Chondrocyte (in vitro differentiated cells): ENCODE measurements at places on chromosomes 6 and 20.

DNA sequence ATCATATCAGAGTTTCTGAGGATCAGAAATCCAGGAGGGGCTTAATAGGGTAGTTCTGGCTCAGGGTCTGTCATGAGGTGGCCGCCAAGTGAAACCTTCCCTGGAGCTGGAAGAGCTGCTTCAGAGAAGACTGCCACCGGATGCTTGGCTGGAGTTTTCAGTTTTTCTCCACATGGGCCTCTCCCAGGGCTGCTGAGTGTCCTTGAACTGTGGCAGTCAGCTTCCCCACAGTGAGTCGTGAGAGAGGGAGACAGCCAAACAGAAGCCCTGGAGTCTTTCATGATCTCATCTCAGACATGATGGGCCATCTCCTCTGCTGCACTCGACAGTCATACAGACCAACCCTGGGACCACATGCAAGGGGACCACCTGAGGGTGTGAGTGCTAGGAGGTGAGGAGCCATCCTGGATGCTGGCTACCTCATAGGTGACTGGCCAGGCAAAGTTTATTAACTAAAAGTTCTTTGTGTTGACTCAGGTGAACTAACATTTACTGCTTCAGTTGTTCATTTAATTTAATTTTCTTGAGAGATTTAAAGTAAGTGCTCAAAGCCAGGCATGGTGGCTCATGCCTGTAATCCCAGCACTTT, 71.5 kb downstream of the SHLD1 start:
- DNase-seq = no peak

- no peak for DNase-seq
Observed at GRCh38 chr6:13886949-13887348, 37.8 kb upstream of the RNF182 start.

DNA sequence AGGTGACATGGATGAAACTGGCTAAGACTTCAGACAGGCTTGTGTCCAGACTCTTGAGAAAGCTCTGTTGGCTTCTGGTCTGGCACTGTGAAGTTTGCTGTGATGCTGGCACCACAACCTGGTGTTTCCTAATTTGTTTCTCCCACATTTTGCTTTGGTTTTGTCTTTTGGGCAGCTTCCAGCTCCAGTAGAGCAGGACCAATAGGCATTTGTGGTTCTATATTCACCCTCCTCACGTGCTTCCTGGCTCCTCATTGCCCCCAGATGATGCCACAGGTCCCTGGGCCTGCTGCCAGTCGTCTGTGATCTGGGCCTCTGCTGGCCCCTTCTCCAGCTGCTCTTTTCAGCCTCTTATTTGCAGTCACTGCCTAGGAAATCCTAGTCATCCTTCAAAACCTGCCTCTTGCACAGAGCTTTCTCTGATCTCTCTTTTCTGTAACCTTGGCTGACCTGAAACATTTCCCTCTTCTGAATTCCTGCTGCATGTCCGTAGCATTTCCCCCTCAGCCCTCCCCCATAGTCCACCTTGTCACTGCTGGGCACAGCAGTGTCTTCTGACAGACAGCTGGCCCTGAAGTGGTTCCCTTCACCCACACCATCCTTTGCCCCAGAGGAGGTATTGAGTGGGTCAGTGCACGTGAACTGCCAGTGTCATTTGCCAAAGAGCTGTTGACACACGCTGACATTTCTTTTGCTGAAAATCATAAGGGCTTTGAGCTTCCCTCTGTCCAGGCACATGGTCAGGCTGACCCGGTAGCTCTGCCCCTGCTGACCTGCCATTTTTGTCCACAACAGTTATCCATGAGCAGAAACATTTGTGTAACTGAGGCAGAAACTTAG, 63.0 kb downstream of the PTPN1 start:
- DNase-seq = no peak

DNA sequence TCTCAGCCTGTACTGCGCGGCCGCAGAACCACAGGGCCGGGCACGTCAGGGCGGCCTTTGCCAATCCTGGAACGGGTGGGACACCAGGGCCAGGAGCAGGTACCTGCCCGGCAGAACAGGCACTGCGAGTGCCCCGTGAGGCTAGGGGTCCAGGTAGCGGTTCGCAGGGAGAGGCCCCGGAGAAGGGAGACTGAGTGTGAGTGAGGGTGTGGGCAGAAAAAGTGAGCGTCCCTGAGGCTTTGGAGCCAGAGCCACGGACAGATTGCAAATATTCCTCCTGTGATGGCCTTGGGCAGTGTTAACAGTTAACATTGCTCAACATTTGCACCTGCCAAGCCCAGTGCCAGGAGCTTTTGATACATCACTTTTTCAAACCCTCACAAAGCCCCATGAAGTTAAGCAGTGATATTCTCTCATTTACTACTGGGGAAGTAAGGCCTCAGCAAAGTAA, 491 bp downstream of the GNMT start:
- DNase-seq = no peak

DNA sequence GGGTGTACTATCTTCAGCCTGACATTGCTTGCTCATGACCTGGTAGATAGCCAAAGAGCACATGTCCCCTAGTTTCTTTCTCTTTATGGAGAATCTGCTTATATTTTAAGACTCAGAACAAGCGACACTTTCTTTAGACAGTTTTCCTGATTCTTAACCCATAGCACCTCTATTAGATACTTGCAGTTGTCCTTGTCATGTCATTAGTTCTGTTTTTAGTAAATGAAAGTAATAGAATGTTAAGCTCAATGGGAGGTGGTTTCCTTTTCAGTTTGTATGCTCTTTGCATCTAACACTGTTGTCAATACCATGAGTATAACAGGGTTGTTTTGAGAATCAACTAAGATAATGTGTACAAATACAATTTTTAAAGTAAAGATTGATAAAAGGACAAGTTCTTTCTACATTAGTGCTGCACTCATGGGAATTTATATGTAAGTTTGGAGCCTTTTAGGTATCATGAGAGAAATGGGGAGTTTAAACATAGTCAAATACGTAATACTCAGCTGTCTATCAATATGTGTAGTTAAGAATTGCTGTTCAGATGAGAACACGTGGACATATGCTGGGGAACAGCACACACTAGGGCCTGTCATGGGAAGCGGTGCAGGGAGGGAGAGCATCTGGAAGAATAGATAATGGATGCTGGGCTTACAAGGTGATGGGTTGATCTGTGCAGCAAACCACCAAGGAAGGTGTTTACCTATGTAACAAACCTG, 124.3 kb downstream of the GRM1 start:
- no peak for DNase-seq

- no peak for DNase-seq
Observed at GRCh38 chr20:50580016-50580747, 70.0 kb downstream of the PTPN1 start.

DNA sequence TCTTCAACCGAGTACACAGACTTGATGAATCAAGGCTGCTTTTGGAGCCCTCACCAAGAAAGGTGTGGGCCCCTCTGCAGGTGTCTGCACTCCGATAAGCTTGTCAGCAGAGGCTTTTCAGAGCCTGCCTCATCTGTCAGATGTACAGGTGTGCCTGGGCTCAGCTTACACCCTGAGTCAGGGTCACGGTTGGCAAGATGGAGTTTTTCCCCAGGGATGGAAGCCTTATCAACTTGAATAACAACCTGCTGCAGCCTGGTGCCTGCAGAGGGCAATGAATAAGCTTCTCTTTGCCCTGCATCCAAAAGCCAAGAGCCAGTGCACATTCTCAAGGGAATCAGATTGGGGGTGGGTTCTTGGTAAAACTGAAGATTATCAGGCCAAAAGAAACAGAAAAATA, 427.1 kb downstream of the CD83 start:
- DNase-seq = no peak

- DNase-seq = no peak
Observed at GRCh38 chr20:52859156-52859876, 112.8 kb upstream of the TSHZ2 start.

DNA sequence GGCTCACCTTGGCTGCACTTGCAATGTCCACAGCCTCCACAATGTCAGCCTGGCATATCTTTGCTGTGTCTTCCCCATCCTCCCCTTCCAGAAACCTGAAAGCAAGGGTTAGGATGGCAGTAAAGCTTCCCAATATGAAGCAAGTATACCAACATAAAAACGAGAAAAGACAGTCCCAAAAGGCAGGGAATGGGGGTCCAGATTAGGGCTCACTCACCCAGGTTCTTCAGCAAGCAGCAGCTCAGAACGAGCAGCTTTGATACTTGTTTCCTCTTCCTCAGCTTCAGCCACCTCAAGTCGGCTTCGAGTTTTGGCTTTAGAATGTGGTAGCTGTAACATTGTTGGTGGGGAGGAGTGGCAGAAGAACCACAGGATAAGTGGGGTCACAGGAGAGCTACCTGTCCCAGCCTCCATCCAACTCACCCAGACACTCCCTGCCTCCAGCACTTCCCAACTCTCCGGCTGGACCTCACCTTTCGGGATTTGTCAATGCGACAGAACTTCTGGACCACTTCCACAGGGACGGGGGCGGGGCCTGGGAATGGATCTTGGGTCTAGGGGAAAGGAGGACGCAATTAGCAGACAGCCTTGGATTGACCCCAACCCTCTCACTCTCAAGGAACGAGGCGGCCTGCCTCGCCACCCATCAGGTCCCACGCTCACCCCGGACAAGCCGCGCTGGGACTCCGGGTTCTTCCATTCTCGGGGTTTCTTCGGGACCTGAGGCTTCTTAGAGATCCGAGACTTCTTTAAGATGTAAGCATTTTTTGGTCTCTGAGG, 708 bp downstream of the WDR46 start:
- DNase-seq = no peak

DNA sequence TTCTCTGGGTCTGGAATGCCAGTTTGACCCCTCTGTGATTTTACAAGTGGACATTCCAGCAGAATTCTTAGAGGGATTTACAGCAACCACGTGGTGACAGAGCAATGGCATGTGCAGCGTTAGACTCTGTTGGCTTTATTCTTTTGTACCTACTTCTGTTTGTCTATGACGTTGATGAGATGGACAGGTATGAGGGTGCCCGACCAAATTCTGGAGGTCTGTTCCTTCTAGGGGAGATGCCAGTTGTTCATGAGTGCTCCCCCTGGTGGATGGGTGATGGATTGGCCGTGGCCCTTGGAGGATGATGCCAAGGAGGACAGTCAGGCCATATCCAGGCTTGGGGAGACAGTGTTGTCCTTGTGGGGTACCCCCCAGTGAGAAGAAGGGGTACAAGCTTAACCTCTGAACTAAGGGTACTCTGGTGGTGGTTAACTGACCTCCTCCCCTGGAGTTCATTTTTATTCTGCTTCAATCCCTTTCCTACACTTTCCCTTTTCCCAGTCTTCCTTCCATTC, 198.6 kb downstream of the DTNBP1 start:
- no peak for DNase-seq

- DNase-seq = no peak
Observed at GRCh38 chr6:69988458-69989126, 122.2 kb downstream of the COL19A1 start.

- DNase-seq = no peak
Observed at GRCh38 chr6:15512721-15513120, 150.1 kb downstream of the DTNBP1 start.

DNA sequence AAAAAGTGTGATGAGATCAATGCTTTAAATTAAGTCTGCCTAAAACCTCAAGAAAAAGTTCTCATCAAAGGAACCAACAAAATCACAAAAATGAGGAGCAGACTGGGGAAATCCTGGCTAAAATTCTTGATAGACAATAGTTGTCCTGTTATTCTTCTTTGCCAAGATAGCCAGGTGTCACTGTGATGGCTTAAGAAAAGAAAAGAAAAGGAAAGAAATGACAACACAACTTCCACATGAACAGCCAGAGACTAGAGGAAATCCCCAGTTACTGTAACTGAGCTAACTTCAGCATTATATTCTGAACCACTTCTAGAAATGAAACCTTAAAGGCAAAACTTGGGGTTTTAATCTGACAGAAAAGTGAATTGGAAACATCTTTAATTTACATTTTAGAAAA, 129.6 kb downstream of the CD24 start:
- DNase-seq = no peak
